Mesangial cell (primary cell): ENCODE measurements at places on chromosomes 7 and 10. TPM values are rescaled to one million over a fixed set of nuclear protein-coding genes. Genes with fewer than 3 reads are reported as not detected.

The ACBD7 gene
- 1.8 and 2.3 TPM in 2 replicates for total RNA-seq

The SLC26A5 gene
- total RNA-seq = not detected in 2 replicates

The MTG1 gene
- total RNA-seq = 38.7 and 50.0 TPM in 2 replicates

The SPDYE2B gene
- not detected in 2 replicates for total RNA-seq

The CDK14 gene
- 14.3 and 18.3 TPM in 2 replicates for total RNA-seq

The PALD1 gene
- 2.6 and 3.9 TPM in 2 replicates for total RNA-seq
